Anterior cingulate cortex (tissue), 58 donors: ENCODE measurements at places on chromosomes 4 and X.

GRCh38 chr4:153521478-153521877, 55.3 kb downstream of the TMEM131L start:
- no peak for DNase-seq

GRCh38 chrX:26649534-26649933, 433.6 kb downstream of the MAGEB5 start:
- DNase-seq = no peak

- no peak for DNase-seq
Observed at GRCh38 chrX:2781226-2781571, 29.4 kb downstream of the XG start.

DNA sequence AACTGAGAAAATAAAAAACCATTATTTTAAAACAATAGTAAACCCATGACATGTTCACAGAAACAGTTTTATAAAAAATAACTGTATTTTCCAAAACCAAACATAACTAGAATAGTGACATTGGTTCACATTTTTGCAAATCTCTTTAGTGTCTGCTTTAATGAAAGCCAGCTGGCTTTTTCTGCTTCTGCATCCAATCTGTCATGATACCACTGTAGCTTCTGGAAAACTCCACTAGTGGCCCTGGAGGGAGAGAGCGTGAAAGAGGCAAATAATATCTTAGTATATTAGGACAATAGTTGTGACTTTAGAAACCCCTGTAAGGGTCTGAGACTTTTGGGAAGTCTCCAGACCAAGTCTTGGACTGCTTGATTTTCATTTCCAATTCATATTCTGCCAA, 31.1 kb downstream of the FGFBP1 start:
- no peak for DNase-seq

DNA sequence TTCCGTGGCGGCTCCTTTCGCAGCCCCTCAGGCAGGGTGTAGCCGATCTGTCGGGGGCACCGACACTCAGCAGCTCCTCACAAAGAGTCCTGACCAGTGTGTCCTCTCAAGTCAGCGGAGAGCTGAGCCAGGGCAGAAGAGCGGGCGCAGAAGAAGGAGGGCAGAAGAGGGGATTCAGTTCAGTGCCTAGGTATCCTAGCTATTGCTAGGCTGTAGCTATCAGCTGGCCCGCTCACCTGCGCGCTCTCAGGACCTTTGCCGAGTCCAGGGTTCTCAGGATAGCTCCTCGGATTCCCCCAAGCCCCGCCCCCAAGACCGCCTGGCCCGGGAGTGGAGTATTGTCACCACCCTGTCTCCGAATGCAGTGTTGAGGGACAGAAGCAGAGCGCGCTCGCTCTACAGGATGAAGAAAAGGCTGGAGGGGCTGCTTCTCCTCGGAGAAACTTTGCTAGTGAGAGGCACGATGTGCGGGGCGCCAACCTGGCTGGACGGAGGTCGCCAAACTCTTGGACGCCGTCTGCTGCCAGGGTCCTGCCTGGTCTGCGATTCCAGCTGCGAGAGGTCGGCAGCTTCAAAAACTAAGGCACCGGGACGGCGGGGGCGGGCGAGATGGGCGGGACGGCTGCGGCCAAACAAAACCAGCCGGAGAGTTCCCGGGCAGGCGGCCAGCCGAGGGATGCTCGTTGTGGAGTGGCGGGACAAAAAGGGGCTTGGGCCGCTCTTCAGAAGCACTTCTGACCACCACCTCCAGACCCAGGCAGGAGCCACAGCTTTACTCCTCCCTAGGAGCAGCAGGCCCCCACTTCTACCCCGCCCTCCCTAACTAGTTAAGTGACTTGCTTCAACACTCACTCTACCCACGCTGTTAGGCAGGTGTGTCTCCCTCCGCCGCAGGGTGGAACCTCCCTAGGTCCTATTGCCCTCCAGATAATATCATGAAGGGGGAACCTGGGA, at the start of gene XKRX:
Gene XKRX (minus strand): TSS at position 258 of the 954 bp plus-strand sequence. CDS start 613 bp downstream, outside the sequence.
- DNase-seq = no peak

GRCh38 chr4:8173492-8174242, 15.1 kb upstream of the ABLIM2 start:
- DNase-seq = no peak

- no peak for DNase-seq
Observed at GRCh38 chr4:36692586-36692985, 411.2 kb downstream of the DTHD1 start.

- no peak for DNase-seq
Observed at GRCh38 chrX:14899607-14900006, 26.4 kb downstream of the MOSPD2 start.
